ENCODE measurements at places on chromosomes 2 and 18.
A peak's percentile ranks its signal among the peaks of the same experiment; 100 is the strongest.

DNA sequence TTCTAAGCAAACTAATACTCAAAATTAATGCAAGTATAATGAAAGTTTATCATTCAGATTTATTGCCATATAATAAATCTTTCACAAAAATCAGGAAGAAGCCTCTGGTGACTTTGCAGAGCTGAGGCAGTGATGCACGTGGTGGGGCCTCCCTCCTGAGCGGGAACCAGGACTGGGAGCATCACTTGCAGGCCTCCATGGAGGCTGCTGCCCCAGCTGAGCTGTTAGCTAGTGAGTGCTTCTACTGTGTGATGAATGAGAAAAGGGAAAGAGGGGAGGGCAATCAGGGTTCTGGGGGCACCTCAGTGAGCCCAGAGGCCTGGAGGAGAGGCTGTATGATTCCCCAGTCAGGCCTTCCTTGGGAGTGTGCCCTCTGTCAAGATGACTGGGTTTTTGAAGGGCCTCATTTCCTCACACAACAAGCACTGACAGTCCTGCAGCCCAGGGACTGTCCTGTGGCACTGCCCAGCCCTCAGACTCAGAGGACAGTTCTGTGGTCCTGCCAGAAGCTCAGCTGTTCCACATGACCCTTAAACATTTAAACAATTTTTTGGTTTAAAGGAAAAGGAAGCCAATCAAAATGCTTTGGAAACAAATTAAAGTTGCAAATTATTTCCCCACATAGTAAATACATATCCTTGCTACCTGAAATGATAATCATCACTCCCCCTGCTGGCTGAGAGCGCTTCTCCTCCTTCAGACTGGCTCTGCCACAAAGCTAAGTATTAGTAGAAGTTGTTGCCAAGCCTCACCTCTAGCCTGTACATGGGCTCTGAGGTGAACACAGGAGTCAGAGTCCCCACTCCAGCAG, 90.9 kb upstream of the SMAD7 start:
- peak; percentile 78 for DNase-seq

DNA sequence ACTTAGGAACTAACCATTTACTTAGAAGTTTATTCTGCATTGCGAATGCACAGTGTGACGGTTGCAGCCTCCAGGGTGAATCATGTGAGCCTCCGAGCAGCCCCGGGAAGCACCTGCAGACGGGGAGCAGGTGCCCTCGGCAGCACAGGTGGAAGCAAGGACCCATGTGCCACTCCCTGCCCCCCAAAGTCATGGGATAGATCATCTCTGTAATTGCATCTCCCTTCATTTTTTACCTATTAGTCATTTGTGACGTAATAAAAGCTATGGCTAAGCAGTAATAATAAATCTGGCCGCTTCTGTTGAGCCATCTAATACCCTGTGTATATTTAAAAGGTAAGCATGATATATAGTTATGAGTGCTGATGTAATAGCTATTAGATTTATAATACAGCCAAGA, 97.2 kb downstream of the PTGR3 start:
- peak; percentile 33 for DNase-seq

DNA sequence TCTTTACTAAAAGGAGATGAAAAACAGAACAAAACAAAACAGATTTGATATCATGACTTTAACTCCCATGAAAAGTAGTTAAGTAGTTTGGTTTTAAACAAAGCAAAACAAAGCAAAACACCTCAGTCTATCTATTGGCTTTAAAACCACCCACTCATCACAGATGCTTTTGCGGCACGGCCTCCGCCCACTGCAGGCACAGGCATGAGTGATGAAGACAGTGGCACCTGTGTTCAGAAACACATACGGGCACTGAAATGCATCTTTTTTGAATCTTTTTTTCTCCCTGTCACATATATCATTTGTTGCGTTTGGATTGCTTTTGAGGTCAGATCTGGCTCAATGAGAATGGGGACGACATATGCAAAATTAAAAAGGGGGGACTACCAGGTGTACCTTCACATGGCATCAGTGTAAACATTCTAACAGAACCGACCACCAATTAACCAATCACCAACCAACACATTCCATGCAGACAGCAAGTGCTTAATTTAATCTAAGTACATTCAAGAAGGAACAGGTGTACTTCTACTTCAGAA, 147.4 kb upstream of the REV1 start:
- DNase-seq = no peak

DNA sequence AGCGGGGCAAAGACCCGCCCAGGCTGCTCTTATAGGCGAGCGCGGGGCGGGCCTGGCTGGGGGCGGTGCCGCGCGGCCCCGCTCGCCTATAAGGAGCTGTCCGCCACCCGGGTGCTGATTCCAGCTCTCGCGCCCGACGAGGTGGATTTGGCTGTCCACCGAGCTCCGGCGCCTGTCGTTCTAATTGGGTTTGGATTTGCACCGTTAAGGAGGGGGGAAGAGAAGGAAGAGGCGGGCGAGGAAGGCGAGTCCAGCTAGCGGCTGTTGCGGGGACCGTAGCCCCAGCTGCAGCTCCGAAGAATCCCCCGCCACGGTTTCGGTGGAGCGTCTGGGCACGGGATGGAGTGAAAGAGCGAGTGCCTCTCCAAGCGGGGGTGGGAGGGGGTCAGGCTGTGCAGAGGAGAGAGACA, at the start of gene CNTNAP5:
CNTNAP5 (plus strand) TSS at position 117 of the 410 bp plus-strand sequence. CDS start 364 bp downstream, outside the sequence.
- DNase-seq = peak; percentile 85

GRCh38 chr2:235909358-235909757, 258.8 kb downstream of the GBX2 start:
- DNase-seq = no peak

GRCh38 chr2:176178038-176178756, 10.3 kb upstream of the HOXD1 start:
- peak; percentile 64 for DNase-seq

DNA sequence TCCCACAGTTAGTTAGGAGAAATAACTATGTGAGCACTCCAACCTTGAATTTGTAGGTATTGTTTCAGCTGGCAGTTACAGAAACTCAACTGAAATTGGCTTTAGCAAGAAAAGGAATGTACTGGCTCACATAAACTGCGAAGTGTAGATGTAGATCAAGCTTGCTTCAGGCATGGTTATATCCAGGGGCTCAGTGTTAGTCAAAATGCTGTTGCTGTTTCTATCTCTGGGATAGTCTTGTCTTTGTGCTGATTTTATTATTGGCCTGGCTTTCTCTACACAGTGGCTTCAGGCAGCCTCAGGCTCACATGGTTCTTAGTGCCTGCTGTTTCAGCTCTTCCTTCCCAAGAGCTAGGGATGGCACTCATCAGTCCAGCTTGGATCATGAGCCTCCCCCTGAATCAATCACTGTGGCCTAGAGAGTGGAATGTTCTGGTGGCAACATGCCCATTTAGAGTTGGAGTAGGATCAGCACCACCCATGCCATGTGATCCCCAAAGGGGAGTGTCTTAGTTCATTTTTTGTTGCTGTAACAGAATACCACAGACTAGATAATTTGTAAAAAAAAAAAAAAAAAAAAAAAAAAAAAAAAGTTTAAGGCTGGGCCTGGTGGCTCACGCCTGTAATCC, 69.1 kb upstream of the FOXI3 start:
- no peak for DNase-seq

DNA sequence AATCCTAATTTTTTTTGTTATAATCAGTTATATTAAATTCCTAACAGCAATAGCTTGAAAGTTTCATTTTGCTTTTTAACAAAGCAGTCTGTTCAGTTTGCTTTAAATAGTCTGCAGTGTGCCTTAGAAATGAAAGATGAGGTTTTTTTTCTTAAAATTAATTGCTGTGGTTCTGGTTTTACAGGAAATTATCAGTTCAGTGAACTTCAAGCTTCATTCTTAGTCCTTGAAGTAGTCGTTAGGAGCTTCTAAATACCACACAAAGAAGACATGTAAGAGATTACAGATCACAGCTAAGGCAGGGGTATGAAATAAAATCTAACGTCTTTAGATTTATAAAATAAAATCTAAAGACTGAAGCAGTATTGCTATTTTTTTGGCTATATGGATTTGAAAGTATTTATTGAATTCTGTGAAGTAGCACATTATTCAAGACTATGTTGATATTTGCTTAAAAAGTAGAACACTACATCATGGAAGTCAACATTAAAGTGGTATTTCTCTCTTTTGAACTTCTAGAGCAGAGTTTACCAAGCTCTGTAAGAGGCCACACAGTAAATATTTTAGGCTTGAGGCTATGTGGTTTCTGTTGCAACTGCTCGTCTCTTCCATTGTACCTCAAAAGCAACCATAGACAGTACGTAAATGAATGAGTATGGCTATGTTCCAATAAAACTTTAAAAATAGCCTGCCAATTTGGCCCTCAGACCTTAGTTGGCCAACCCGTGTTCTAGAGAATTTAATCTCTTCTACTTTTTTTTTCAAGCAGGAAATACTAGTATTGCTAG, 81.5 kb upstream of the STON1 start:
- DNase-seq = no peak

- DNase-seq = peak; percentile 45
These were observed 1.2 kb downstream of the ALK start for GRCh38 chr2:29920130-29920577.

- DNase-seq = no peak
These were observed 820.0 kb downstream of the CPS1 start for GRCh38 chr2:211376410-211376809.

DNA sequence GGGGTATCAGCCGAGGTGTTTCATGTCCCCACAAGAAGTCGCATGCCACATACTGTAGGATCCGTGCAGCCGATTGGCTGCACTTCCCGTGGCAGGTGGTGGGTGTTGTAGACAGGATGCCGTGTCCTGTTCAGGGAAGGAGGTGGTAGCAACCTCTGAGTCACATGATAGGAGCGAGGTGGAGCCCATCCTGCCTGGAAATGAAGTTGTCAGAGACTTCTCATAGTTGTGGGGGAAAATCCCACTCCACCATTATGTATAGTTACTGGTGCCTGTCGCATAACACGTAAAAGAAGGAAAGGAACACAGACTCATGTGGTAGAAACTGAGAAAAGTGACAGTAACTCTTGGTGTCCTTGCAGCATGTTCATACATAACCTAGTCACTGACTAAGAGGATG, 91.4 kb upstream of the IL1R2 start:
- no peak for DNase-seq

DNA sequence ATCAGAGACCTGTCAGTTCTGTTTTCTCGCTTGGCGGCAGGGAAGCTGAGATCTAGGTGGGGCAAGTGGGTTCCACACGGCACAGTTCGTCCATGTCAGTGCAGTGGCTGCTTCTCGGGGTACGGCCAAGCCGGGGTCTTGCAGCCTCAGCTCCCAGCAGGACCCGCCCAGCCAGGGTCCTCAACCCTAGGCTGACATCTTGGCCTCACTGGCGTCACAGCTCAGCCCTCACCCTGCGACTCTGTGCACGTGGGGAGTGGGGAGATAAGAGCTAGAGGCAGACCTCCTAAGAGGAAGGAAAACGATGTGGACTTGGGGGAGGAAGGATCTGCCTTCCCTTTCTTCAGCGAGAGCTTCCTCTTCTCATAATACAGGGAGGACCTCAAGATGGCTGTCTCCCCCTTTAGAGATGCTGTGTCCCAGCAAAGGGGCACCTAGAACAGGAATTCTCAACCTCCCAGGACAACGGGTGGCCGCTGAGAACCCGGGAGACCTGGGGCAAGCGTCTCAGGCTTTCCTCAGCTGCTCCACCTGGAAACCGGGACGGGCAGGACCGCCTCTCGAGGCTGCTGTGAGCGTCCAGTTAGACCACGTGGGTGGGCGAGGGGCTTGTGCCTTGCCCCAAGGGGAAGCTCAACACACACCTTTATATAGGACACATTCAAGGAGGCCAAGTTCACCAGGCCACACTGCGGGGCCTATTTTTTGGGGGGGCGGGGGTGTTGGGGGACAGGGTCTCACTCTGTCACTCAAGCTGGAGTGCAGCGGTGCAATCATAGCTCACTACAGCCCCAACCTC, 23.5 kb upstream of the KLF11 start:
- no peak for DNase-seq

- no peak for DNase-seq
These were observed 266.4 kb upstream of the DLGAP1 start for GRCh38 chr18:4721545-4721944.

DNA sequence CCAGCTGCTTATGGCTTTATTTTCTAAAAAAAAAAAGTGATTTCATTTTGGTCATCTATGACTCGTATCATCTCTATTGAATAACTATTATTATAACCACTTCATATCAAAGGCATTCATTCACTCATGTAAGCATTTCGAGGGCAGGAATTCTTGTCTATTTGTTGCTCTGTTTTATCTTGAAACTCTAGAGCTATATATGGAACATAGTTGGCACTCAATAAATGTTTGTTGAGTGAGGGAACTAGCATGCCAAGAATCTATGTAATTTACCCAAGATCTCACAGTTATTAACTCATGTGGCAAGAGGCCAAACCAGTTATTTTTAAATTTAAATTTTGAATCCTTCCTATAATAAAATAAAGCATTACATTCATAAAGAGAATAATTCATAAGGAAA, 470.1 kb downstream of the TMX3 start:
- DNase-seq = no peak

DNA sequence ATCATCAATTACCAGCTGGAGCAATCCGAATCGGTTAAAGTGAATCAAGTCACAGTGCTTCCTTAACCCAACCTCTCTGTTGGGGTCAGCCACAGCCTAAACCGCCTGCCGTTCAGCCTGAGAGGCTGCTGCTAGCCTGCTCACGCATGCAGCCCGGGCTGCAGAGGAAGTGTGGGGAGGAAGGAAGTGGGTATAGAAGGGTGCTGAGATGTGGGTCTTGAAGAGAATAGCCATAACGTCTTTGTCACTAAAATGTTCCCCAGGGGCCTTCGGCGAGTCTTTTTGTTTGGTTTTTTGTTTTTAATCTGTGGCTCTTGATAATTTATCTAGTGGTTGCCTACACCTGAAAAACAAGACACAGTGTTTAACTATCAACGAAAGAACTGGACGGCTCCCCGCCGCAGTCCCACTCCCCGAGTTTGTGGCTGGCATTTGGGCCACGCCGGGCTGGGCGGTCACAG, 496 bp upstream of the ITGA4 start:
- no peak for DNase-seq

DNA sequence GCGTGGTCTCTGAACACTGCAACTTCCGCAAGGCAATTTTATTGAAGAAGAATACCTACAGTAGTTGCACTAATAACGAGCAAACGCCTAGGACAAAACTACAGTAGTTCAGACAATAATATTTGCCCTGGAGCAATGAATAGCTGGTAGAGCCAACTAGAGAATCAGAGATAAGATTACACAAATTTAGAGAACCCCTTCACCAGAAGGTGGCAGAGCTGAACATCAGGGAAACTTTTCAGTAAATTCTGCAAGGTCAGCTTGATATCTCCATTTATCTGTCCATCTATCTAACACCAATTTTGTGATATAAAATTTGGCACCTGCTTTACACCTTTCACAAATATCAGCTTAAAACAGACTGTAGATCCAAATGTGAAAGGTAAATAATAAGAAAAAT, 43.8 kb downstream of the CDH19 start:
- peak; percentile 49 for DNase-seq

- DNase-seq = no peak
These were observed 181.1 kb upstream of the COPS8 start for GRCh38 chr2:236904389-236905263.
